ENCODE measurements at places on chromosomes 16 and 17.
A peak's percentile ranks its signal among the peaks of the same experiment; 100 is the strongest.

DNA sequence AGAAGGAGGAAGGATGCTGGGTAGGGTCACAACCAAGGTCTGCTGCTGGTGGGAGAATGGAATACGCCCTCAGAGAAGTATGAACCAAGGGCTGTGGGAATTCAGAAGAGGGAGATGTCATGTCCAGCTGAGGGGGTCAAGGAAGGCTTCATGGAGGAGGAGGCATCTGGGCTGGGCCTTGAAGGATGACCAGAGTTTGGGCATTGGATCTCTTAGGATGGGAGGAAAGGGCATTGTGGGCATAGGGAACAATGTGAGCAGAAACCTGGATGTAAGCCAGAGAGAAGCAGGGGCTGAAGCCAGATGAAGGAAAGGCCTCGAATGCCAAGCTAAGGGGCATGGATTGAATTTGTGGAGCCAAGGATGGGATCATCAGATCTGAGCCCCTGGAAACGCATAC is 49.2 kb upstream of the MAP3K14 start:
- peak; percentile 2 for DNase-seq

DNA sequence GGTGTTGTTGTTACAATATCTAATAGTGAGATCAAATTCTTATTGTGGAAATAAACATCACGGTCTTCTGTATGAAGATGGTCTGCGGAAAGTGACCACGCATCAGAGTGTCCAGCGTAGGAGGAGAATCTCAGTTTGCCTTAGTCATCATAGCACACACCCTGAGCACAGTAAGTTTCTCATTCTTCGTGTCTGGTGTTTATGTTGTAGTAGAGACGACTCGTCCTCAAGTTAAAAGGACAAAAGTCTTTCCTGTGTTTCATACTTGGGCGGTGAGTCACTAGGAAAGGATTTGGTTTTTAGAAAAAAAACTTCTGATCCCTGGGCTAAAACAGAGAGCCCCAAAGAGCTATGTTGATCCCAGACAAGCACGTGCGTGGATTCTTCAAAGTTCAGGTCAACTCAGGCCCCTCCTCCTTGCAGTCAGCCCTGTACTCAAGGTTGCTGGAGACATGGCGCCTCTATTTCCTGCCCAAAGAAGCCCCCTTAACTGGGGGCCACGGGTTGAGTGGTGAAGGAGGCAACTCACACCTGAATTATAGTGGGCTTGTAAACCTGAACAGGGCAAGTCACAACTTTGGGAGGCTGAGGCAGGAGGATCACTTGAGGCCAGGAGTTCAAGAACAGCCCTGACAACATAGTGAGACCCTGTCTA is 170.4 kb downstream of the ZFHX3 start:
- no peak for DNase-seq

DNA sequence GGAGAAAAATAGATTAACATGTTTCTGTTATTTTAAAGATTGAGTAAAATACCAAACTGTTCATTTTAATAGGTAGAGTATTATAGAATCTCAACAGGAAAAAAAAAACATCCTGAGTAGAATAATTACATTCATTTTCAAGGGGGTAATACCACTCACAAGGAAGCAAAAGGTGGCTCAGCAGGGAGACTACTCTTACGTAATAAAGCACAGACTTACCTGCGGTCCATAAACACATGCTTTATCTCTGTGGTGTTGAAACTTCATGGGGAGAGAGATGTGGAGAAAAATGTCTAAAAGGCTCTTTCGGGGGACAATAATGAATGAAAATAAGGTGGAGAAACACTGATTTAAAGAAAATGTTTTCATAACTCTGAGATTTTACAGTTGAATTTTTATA is 171.7 kb downstream of the MRTFB start:
- DNase-seq = no peak

DNA sequence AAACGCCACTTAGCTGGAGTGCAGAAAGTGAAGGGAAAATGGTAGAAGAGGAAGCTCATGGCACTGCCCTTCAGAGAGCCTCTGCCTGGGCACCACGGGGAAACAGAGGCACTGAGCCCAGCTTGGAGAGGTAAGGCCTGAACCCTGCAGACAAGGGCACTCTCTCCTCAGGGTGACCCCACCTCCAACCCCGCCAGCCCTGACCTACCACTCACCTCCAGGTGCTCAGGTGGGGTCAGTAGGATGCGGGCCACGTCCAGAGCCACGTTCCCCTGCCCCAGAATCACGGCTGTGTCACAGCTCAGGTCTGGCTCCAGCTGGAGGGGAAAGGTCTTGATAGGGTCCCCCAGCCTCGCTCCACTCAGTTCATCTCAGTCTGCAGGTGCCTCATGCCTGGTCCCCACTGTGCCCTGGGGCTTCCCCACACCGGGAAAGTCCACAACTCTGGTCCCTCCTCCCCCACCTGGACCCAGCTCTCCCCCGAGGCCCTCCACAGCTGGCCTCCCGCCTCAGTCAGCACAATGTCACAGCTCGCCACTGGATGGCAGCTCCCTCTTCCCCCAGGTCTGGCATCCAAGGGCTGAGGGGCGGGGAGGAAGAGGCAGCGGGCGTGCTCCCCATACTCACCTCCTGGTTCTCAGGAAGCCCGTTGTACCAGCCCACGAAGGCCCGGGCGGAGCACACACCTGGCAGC is 6.0 kb upstream of the GRIN2C start:
- no peak for DNase-seq

DNA sequence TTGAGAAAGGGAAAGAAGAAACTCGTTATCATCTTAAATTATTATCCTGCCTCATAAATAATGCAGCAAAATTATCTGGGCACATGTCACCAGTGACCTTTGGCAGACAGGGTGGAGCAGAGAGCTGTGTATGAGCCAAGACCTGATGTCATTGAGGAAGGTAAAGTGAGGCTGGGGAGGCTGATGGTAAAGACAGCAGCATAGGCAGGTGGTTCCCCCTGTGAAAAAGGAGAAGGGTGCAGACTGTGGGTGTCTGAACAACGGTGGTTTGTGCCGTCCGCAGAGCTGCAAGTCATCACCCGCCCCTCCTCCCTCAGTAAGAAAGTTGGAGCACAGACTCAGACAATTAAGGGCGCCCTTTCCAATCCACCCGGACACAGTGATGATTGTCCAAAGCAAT is 30.8 kb upstream of the METTL16 start:
- DNase-seq = no peak

DNA sequence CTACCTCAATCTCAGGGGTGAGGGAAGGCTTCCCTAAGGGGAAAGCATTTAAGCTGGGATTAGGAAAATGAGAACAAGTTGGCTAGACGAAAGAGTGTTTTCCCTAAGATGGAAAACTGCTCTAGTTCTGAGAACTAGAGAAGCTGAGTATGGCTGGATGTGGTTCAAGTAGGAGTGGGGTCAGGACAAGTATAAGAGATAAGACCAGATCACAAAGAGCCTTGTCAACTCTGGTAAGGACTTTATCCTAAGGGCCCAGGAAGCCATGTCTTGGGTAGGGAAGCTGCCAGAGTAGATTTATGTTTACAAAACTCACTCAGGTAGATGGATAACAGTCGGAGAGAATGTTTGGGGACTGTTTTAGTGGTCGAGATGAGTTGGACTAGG is 1.7 kb downstream of the ANKS4B start:
- DNase-seq = no peak

- no peak for DNase-seq
Observed at GRCh38 chr17:67359960-67360791, 6.2 kb downstream of the PSMD12 start.

- peak; percentile 73 for DNase-seq
Observed at GRCh38 chr17:38584350-38584925, 21.3 kb downstream of the SRCIN1 start.

DNA sequence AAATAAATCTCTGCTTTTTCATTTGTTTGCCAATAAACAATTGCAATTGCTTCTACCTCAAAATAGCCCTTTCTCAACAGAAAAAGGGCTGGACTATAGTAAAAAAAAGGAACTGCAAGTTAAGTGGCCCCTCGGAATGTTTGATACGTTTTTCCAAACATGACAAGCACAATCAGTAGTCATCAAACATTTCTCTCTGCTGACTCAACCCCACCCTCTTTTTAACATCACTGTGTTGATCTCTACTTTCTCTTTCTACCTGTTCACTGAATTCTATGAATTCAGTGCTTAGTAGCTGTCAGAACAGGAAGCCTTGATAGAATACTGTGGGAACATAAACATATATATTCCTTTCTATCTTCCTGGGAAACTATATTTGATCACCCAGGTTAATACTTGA is 116.5 kb upstream of the AXIN2 start:
- no peak for DNase-seq

DNA sequence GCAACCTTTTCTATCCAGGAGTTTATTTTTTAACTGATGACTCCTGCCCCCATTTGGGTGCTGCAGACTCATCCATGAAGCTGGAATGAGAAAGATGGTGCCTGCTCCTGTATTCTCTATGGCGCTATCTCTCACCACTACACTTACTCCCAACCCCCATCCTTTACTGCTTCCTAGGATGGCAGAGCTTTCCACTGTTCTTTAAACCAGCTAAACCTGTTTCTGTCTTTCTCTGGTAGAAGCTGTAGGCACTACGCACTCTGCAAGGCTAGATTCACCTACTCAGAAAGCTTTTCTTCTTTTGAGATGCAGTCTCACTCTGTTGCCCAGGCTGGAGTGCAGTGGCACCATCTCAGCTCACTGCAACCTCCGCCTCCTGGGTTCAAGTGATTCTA is 47.0 kb downstream of the ADAMTS18 start:
- DNase-seq = no peak

DNA sequence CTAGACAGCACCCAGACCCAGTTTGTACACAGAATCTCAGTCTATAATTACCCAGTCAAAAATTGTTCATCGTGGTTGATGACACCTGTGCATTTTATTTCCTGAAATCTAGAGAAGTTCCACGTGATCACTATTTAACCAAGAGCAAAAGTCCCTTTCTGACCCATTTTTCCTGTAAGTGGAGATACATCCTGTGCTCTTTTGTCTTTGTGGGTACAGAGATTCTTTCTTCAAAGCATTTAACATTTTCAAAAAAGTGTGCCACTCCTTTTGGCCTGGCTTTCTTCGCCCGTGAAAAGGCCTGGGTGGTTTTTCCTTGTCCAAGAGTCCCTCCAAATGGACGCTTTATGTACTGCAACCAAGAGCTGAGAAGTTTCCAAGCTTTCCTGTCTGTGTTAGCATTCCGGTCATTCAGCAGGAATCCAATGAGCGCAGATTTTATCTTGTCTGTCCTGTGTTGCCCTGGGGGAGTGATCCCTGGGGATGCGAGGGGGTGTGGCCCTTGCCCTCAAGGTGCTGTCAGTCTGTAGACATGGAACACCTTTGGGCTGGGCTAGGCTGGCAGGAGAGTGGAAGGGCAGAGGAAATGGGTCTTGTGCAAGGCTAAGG is 161.1 kb upstream of the CACNG5 start:
- peak; percentile 67 for DNase-seq

GRCh38 chr16:73725156-73725555 is 571.5 kb upstream of the PSMD7 start:
- DNase-seq = no peak

DNA sequence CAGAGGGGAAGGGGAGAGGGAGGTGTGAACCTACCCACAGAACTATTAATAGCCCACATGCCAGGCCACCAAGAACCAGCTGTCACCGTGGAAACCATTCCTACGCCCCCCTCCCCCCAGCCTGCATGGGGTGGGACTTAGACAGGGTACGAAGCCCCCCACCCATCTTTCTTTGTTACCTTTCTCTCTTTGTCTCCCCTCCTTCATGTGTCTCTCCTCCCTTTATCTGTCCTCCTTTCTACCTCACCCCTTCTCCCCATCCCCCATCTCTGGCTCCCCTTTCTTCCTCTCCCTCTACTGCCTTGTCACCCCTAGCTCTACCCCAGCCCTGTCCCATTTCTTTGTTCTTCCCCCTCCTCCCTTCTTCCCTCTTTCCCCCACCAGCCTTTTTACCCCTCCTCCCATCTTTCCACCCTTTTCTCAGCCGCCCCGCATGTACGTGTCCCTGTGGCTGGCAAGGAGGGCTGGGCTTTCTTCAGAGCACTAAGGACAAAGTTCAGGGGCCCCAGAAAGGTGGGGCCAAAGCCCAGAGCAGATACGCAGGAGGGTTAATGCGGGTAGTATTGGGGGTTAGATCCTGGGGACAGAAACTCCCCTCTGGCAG is 8.0 kb downstream of the THRA start:
- no peak for DNase-seq

DNA sequence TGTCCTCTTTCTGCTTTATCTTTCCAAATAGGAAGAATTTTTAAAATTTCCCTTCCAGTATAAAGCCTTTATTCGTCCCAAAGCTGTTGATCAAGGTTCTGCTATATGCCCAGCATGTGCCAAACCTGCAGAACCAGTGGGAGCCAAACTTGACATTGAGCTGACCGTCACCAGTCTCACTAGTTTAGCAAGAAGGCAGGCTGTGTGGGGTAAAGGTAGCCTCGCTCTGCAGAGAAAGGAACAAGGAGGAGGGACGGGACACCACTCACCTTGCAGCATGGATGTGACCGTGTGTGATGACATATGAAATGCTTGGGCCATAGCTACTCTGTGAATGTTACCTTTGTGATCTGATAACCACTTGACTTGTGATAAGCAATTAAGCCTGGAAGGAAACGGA is 392.2 kb downstream of the CPPED1 start:
- DNase-seq = no peak

DNA sequence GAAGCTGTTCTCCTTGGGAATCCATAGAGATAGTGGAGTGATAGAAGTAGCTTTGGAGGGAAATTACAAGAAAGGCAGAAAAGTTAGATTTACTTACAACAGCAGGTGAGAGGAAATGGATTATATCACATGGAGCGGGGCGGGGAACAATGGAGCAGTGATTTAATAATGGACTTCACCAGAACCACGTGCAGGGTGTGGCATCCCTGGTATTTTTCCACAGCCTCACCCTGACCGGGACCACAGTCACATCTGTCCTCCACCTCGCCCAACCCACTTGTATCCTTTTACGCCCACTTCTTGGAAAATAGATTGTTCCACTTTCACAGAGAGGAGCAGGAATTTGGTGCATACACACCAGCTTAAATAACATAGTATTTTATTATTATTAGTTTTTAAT is 15.9 kb upstream of the CYB5B start:
- DNase-seq = no peak

DNA sequence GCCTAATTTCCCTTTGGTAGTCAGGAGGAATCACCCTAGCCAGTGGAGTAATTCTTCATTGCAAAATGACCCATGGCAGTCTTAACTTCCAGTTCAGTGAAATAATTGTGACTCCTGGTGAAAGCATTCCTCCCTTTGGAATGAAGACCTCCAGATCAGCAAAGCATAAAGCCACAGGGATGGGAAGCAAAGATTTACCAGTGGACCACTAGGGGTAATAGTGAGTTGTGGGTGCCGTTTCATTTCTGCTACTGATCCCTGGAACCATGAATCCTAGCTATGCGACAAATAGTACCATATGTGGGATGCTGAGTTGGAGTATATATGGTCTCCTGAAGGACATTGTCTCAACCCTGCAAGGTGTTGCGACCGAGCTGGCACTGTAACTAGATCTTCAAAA is 13.7 kb downstream of the DYNLL2 start:
- no peak for DNase-seq

GRCh38 chr16:17303101-17303500 is 167.7 kb downstream of the XYLT1 start:
- no peak for DNase-seq

- DNase-seq = no peak
Observed at GRCh38 chr16:79792664-79793351, 192.3 kb upstream of the MAF start.
